HL-60 (cell line): ENCODE measurements at places on chromosomes 16 and 17.

DNA sequence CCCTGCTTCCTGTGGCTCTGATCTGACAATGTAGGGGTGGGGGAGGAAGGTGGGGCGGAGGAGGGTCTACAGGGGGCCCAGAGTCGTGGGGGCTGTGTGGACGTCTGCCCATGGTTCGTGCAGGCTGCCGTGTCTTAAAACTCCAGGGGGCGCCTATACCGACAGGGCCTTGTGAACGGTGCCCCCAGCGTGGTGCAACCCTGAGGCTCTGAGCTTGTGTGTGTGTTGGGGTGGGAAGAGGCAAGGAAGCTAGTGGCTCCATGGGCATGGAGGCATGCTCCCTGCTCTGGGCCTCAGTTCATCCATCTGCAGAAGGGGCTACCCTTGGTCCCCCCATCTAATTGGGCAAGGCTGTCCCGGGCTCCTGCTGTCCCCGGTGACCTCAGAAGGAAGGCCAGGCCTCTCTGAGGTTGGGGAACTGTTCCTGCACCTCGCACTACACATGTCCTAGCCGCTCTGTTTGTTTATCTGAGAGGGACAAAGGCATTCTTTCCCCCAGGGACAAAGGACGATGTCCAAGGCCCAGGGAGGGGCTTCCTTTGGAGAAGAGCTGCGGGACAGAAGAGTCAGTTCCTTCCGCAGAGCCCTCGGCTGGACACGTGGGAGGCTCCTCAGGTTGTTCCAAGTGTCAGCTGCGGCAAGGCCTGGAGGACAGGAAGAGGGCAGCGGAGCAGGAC, 13.5 kb downstream of the CA4 start:
- DNase-seq = no peak

DNA sequence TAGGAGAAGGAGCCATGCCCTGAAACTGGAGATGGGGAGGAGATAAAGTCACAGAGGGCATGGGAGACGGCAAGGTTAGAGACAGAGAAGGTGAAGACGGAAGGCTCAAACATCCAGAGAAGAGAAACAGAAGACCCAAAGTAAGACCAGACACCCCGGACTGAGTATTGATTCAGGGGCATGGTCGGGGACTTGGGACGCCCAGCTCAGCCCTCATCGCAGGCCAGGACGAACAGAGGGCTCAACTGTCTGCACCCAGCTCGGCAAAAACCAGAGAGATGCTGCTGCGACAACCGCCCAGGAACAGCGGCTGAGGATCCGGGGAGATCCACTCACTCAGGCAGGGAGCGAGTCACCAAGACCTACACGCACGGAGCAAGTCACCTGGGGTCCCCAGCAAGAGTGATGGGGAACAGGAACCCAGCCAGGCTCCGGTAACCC, 999 bp downstream of the XYLT1 start:
- no peak for DNase-seq

- peak; percentile 64 for DNase-seq
Observed at GRCh38 chr17:66200685-66201092, 8.8 kb upstream of the CEP112 start.

DNA sequence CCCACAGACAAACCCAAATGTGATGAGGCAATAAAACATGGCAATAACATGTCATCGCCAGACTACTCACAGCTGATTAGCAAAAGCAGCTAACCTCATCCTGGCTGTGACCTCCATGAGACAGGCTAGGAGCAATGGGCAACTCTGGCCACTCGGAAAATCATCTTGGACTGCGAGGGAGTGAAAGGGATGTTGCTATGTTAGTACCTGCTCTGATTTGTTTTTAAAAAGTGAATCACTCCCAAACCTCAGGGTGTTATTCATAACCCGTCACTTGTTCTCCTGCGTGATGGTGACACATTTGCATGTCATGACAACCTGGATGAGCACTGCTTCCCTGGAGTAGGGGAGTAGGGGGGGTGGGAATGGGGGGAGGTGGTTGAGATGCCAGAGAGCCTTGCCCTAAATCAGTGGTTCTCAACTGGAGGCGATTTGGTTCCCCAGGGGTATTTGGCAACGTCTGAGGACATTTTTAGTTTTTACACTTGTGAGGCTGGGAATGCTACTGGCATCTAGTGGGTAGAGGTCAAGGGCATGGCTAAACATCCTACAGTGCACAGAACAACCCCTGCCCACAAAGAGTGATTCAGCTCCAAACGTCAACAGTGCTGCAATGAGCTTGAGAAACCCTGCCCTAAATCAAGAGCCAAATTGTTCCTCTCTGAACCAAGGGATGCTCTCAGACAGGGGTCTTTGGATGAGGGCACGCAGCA, 241.7 kb downstream of the SOX9 start:
- no peak for DNase-seq

- DNase-seq = peak; percentile 32
Observed at GRCh38 chr16:84115919-84116719, 623 bp downstream of the MBTPS1 start.

DNA sequence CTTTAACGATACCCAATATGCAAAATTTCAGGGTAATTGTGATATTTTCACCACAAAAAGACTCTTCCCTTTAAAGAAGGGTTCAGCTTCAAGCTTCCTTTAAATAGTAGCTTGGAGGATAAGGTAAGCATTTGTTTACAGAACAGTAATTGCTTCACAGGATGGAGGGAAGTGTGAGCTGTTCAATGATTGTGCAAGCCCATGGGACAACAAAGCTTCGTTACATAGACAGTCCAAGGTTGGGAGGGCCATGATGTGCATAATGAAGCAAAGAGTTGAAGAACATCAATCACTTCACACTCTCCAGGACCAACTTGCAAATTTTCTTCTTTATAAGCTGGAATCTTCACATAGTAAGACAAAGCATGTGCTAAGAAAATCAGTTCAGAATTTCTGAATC, 145.0 kb upstream of the ASIC2 start:
- DNase-seq = peak; percentile 2

DNA sequence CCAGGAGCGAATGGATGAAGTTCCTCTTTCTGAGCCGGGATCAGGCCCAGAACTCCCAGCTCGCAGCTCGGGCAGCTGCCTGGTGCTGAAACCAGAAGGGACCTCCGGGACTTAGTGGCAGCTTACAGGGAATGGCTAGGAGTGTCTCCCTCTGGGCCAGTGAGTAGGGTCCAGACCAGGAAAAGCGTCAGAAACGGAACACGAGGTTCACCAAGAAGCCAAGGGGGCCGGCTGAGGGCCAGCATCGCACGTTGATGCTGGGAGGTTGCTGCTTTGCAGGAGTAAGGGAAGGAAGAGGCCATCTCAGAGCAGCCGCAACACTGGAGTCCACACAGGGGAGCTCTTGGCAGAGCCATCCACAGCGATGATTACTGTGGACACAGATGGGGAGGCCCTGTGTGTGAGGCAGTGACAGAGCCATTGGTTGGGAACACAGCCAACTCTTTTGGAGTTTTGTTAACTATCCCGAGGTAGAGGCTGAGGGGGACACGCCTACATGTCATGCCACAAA, 74.0 kb upstream of the CREBBP start:
- DNase-seq = peak; percentile 23

- DNase-seq = no peak
Observed at GRCh38 chr16:50630394-50631020, 50.6 kb downstream of the SNX20 start.

GRCh38 chr17:66920950-66921349, 43.6 kb upstream of the CACNG4 start:
- no peak for DNase-seq

- DNase-seq = no peak
Observed at GRCh38 chr16:3999479-4000325, 116.5 kb downstream of the ADCY9 start.

- DNase-seq = no peak
Observed at GRCh38 chr17:71071837-71072236, 902.5 kb downstream of the KCNJ2 start.

DNA sequence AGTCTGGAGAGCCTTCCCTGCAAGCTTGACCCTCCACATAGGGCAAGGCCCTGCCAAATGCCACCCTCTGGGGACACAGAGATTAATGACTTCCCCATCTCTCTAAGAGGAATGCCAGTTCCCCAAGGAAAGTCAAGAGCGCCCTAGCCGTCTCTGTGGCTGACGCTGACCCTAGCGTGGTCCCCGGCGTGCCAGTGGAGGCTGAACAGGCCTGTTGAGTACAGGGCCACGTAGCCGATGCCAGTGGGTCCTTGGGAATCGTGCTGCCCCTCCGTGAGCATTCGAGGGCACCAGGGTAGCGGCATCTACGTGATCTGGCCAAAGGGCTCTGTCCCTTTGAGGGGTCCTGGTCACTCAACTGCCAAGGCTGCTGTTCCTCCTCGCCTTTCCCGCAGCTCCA, 17.2 kb downstream of the TMEM204 start:
- DNase-seq = no peak

- no peak for DNase-seq
Observed at GRCh38 chr16:47211218-47211617, 67.5 kb upstream of the NETO2 start.

DNA sequence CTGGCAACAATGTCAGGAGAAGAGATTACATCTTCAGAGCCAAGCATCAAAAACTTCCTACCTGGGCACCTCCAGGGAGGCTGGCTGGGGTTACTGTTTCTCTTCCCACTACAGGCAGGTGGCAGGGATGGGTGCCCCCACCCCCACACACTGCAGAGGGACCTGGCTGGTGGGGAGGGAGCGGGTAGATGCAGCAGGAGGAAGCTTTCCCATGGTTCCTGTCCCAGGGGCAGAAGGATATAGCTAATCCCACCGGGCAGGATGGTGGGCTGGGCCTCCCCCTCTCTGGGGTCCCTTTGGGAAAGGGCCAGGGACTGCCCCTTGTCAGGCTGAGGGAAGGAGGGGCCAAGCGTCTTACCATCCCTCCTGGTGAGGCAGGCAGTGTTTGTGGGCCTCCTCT, 16.7 kb upstream of the MTMR4 start:
- DNase-seq = no peak

DNA sequence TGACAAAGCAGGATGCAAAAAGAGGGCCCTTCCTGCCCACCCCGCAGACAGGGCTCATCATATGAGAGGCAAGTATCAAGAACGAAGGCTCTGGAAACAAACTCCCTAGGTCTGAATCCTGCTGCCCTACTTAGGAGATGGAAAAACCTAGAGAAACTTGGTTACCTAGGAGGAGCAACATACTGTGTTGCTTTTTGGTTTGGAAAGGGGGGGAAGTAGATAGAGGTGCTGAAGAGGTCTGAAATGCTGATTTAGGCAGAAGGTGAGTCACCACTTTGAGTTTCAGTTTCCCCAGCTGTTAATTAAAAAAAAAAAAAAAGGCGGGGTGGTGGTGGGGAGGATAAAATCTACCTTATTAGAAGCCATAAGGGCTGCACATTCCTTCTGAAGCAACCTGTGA, 1.5 kb downstream of the N4BP1 start:
- DNase-seq = no peak

DNA sequence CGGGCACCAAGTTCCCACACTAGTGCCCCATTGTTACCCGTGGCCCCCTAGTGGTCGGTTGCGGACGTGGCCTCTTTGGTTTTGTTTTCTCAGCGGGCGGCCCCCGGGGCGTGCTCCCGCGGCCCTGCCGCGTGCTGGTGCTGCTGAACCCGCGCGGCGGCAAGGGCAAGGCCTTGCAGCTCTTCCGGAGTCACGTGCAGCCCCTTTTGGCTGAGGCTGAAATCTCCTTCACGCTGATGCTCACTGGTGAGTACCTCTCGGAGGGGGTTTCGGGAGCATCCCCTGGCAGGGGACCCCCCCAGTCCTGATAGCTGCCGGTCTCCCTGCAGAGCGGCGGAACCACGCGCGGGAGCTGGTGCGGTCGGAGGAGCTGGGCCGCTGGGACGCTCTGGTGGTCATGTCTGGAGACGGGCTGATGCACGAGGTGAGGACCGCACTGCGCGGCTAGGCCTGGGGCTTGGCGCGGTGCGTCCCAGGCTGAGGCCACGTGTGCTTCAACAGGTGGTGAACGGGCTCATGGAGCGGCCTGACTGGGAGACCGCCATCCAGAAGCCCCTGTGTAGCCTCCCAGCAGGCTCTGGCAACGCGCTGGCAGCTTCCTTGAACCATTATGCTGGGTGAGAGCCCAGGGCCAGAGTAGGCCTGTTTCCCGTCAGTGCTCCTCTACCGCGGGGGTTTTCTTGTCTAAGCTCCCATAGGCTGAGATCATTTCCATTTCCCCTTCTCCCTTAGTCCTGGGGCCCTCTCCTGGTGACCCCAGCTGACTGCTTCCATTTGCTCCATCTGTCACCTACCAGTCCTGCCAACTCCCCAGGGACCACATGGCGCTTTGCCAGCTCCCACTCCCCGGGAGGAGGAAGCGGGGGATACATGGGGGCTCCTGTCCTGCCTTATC, 1.7 kb downstream of the SPHK1 start:
- DNase-seq = no peak

DNA sequence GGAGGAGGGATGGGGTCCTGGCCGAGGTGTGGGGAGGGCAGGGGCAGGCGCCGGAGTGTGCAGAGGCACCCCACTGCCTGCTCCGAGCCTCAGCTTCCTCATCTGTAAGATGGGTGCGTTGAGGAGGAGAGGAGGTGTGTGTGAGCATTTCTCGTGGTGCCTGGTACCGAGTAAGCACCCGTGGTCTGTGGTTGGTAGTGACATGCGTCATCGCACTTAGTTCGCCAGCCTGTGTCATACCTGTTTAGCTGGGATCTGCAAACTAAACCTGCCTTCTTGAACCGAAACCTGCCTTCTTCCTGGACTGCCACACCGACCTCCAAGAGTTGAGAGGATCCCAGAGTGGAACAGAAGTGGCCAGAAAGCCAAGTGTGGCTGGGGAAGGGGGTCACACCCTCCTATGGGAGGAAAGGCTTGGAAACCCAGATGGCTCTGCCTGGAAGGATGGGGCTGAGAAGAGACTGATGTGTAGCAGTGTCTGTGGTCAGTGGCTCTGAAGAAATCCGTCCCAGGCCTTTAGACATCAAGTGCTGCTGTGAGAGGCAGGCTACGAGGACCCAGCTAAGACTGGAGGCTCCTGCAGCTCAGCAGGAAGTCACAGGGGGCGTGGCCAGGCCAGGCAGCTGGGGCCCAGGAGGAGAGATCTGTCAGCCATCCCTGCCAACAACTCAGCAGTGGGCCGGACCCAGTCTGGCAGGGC, 162.6 kb upstream of the PLCG2 start:
- peak; percentile 64 for DNase-seq

DNA sequence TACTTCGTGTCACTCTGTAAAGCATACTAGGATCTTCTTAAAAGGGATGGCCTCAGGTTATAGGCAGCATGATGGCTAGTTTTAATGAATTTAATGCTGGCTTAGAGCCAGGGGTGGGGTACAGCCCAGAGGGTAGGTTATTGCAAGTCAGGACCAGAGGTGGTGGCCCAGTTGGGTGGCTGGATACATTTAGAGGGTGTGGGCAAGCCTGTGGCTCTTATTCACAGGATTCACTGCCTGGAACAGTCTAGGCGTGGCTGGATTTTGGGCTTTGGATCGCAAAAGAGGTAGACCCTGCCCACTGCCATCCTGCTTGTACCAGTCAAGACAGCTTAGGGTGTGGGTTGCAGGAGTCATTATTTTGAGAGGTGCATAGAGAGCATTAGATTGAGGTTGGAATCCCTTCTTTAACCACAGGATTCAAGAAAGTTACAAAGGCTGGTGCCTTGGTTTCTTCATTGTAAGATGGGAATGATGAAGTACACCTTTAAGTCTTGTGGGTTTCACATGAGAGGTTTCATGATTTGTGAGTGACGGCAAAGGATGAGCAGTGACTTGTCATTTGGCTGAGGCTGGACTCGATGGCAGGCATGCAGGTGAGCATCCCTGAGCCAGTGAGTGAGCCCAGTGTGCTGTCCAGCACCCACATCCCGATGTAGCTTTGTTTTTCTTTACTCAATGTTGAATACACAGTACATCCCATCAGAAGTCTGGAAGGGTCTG, 85.2 kb downstream of the KSR1 start:
- no peak for DNase-seq

- no peak for DNase-seq
Observed at GRCh38 chr16:27231692-27232060, 28.4 kb downstream of the KDM8 start.
